ENCODE measurements at places on chromosomes 7 and 10.

GRCh38 chr10:24882047-24882698 is 70.2 kb downstream of the PRTFDC1 start:
- no peak for DNase-seq

DNA sequence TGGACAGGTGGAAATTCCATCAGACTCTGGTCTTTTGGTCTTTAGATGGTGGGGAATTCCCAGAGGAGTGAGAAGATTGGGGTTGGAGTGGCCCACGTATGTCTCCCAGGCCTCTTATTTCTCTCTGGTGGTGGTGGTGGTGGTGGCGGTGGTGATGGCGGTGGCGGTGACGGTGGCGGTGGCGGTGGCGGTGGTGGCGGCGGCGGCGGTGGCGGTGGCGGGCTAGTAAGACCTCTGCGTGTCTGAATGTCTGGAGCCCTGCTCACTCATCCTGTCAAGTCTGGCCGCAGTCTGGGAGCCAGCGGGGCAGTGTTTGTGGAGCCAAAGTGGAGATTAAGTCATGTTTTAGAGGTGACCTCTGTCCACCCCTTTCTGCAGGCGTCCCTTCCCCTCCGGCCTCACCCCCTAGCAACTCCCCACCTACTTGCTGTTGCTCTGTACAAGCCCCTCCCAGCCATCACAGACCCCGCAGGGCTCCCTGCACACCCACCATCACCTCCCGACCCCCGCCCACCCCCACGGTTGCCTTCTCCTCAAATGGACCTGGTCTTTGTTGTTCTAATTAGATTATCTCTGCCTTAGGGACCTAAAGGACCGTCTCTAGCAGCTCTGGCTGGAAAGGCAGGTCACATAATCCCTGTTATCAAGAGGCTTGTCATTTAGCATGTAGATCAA is 165.0 kb upstream of the TBX20 start:
- DNase-seq = no peak

DNA sequence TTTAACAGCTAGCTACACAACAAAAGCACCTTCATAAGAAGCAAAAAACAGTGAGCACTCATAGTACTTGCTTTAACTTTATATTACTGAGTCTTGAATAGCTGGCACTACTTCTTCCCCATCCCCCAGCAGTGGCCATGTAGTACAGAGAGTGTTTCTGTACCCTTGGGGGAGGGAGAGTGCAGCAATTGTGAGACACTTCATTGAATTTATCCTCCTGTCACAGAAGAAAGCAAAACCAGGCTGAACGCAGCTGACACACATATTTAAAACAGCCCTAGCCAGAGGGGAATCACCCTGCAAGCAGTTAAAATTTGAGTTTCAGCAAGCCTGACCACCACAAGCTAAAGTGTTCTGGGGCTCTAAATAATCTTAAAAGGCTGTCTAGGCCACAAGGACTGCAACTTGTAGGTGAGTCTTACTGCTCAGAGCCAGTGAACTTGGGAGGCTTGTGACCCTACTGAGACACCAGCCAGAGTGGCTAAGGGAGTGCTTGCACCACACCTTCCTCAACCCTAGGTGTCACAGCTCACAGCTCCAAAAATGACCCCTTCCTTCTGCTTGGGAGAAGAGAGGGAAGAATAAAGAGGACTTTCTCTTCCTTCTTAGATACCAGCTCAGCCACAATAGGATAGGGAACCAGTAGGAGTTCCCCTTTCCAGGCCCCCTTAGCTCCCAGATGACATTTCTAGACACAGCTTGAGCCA is 97.7 kb upstream of the MEOX2 start:
- no peak for DNase-seq

GRCh38 chr10:97072851-97073665 is 112.7 kb downstream of the SLIT1 start:
- DNase-seq = peak; percentile 91

DNA sequence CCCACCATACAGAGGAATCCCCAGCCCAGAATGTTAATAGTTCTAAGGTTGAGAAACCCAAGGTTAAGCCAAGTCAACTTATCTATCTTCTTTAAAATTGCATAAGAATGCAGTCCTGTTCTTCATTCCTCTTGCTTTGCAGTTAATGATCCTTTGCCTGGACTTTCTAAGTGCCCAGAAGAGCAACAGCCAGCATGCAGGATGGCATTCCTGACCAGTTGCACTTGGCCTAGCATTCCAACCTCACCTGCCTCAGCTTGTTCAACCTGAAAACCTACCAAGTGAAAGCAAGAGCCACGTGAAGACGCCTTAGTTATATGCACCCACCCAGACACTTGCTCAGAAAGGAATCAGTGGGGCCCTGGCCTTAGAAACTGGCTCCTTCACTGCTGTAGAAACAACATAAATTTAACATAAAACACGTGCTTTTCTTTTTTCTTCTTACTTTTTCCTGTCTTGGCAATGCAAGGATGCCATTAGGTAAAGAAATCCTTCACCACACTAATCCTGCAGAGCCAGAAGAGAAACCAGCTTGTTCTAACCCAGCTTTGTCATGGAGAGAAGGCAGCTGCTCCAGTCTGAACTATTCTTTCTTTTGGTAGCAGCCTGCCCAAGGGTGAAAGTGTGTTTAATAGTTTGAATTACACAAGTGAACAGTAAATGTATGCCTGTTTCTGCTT is 25.0 kb downstream of the EGFR start:
- no peak for DNase-seq

Measured in WTC11 (cell line).